Bladder microvascular endothelial cell (primary cell): ENCODE measurements at places on chromosomes 1 and 21. TPM values are rescaled to one million over a fixed set of nuclear protein-coding genes. Genes with fewer than 3 reads are reported as not detected.

BATF3 gene
- total RNA-seq, result 0.16 and 1.0 TPM in 2 replicates

SPAG17 gene
- total RNA-seq, result 0.06 TPM in 1 of 2 replicates, not detected in the other

ETV3L gene
- total RNA-seq, result not detected in 2 replicates

F3 gene
- total RNA-seq, result 1.6 and 3.5 TPM in 2 replicates

RCAN3 gene
- total RNA-seq, result 1.4 and 2.4 TPM in 2 replicates

MPZ gene
- 0.76 and 0.81 TPM in 2 replicates for total RNA-seq

CA14 gene
- total RNA-seq, result not detected in 2 replicates

REG4 gene
- not detected in 2 replicates for total RNA-seq

GNG12 gene
- 90.5 and 245 TPM in 2 replicates for total RNA-seq

GUCA2B gene
- total RNA-seq, result not detected in 2 replicates

RNU1-4 gene
- 509 and 6,751 TPM in 2 replicates for total RNA-seq
